ENCODE measurements at places on chromosomes 5 and 9.

DNA sequence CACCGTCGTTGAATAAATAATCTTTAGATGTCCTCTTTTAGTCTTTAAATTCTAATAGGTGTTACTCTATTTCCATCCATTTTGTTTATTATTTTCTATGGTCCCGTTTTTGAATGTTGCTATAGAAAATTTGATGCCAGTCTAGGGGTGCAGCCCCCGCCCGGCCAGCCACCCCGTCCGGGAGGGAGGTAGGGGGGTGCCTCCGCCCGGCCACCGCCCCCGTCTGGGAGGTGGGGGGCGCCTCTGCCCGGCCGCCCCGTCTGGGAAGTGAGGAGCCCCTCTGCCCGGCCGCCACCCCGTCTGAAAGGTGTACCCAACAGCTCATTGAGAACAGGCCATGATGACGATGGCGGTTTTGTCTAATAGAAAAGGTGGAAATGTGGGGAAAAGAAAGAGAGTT lies 2372.2 kb upstream of the WWC1 start:
- no peak for DNase-seq

DNA sequence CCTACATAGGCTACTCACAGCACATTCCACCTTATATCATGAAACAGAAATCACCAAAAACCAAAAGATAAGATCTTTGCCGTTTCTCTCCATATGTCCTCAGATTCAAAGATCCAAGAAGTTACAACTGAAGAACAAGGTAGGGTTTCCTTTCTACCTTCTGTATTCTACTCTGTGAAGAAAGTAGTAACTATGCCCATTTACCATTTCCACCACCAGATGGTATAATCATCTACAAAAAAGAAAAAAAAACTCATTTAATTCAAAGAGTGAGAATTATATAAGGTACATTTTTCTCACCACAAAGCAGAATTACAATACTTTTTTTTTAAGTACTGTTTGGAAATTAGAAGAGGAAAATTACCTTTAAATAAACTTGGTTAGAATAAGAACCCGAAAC lies 172.6 kb upstream of the PTGER4 start:
- DNase-seq, result no peak

DNA sequence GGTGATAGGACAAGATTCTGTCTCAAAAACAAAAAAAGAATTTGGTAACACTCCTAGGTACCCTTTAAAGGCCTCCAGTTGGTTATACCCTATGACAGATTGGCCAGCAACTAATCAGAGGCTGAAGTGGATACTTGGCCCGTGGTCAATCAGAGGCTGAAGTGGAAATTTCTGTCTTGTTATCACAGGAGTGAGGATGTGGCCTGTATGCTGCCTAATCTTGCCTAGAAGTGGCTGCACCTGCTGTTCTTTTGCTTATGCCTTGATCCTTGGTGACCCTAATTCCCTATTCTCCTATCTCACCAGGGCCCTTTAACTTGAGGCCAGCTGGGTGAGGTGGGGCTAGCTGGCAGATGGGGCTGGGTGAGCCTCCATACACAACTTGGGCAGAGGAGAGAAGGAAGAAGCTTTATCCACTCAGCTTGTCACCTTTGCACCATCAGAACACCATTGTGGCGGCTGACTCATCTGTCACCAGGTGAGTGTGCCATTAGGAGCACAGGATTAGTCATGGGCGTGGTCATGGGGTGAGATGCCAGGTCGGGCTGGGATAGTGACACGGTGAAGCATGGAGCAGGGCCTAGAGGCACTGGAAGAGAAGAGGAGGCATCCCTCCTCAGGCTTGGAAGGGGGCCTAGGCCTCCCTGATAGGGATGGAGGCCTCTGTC lies 41.5 kb downstream of the SAR1B start:
- DNase-seq, result peak; percentile 73

GRCh38 chr9:135770203-135770535 lies 68.2 kb downstream of the KCNT1 start:
- DNase-seq, result no peak

GRCh38 chr5:93673316-93673954 lies 68.0 kb downstream of the POU5F2 start:
- no peak for DNase-seq

DNA sequence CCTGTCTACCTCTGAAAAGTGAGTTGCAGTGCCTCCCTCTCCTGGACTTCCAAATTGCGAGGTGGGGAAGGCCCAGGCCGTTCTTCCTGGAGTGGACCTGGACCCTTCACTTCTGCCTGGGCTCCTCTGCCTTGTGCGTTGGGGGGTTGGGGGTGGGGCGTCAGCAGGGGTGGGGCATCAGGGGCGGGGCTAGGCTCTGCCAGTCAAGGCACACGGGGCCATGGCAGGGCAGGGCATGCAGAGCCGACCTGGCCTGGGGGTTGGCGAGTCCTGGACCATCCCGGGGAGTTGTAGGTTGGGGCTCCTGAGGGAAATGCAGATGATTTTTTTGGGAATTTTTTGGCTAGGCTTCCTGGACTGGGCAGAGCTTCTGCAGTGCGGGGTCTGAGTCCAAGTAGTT lies 87.1 kb downstream of the EHMT1 start:
- DNase-seq, result no peak

DNA sequence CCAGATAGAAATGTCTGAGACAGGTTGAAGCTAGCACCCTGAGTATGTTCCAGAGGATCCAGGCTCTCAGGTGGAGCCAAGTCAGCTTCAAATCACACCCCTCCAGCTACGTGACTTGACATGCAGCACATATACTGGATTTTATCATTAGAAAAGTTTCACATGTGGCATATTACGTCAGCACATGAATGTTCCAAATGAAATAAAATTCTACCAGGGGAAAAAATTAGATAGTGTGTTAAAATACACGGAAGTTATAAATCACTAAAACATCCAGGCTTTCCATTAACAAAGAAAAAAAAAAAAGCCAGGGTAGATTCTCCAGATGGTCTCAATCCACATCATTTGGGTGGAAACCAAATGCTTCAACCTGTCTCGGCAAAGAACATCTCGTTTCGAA lies 251.6 kb downstream of the MPDZ start:
- DNase-seq, result no peak

DNA sequence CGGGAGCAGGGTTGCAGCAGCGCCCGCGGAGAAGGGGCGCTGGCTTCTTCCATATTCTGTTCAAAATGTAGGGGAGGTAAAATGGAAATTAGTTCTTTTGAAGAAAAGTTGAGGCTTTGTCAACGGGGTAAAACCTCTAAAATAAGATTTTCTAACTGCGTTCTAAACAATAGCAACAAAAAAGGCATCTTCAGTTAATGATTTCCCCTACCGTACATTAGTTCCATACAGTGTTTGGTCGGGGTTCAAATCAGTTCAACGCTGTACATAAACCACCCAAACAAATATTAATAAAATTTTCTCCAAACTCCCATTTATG lies 343 bp upstream of the FANCC start:
- DNase-seq, result no peak
